ENCODE measurements at places on chromosomes 4 and X.

GRCh38 chr4:172983631-172984030 is 185.0 kb upstream of the GALNT7 start:
- DNase-seq: no peak

GRCh38 chrX:131874300-131874699 is 148.8 kb upstream of the STK26 start:
- DNase-seq: no peak

DNA sequence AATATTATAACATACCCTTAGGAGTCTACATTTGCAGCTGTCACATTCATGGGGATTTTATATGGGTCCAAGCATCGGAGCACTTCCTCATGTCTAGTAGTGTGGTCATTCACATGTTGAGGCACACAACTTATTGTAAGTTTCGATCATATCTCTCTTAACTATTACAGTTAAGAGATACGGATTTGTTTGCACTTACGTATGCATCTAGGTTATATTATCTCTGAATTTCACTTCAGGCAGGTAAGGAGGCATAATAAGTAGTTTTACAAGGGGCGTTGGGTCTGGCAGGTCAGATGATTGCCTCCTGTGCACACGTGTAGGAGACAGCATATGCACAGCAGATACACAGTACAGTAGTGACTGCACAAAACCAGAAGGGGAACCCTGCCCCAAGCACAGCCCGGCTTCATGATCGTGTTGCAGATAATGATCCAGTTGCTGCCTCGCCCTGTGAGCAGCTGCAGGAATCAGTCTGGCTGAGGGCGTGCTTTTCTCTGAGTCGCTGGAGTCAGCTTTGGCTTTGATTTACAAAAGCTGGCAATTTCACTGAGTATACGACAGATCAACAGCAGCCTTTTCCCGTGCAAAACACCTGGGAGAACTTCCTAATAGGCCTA is 302.9 kb upstream of the GATB start:
- peak; percentile 43 for DNase-seq

DNA sequence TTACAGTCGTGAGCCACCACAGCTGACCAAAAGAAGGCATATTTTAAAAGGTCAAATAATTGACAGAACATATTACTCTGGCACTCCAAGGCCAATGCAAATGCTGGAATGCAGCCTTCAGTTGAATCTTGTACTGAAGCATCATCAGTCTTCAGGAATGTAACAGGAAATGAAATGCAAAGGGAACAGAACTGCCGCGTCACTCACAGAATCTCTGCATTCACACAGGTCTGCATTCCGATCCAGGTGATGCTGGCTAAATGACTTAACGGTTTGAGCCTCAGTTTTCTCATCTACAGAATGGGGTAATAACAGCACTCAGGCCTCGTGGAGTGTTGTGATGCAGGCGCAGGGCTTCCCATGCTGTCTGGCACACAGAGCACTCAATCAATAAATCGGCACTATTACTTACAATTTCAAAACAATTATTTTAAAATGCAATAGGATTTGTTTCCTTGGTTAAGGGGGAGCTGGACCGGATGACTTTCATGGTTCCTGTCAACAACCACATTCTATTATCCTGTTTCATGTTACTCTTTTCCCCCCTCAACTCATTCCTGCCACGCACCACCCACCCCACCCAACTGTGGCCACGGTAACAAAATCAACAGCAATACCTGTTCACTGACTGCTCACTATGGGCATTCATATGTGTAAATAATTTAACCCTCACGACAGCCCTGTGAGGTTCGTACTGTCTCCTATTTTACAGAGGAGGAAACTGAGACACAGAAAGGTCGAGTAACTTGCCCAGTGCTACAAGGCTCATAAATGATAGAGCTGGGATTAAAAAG is 32.4 kb downstream of the IGFBP7 start:
- DNase-seq: no peak

GRCh38 chrX:68834371-68835103 is 5.7 kb downstream of the EFNB1 start:
- no peak for DNase-seq

DNA sequence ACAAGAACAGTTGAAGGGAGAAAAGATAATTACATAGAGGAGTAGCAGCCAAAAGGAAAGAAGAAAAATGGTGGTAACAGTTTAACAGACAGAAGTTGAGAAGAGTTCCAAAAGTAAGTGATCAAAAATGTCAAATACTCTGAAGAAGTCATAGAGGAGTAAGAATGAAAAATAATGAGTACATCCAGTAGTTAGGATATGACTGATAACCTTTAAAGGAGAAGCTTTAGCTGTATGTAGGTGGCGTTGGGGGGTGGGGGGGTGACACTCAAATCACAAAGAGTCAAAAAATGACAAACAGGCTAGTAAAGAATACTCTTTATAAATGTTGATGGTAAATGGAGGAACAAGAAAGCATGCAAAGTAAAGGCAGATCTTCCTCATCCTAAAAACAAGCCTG is 40.6 kb downstream of the RAB33A start:
- no peak for DNase-seq

- no peak for DNase-seq
Measured at GRCh38 chr4:77652237-77652897, 46.7 kb downstream of the CXCL13 start.

GRCh38 chr4:72970756-72971155 is 98.8 kb downstream of the COX18 start:
- DNase-seq: no peak

- DNase-seq: no peak
Measured at GRCh38 chr4:143294310-143294709, 42.4 kb upstream of the GAB1 start.

- DNase-seq: no peak
Measured at GRCh38 chrX:16633754-16634153, 16.2 kb upstream of the S100G start.

- no peak for DNase-seq
Measured at GRCh38 chrX:109448282-109448938, 33.5 kb downstream of the GUCY2F start.
